ENCODE measurements at places on chromosomes 12 and 14.
A peak's percentile ranks its signal among the peaks of the same experiment; 100 is the strongest.

DNA sequence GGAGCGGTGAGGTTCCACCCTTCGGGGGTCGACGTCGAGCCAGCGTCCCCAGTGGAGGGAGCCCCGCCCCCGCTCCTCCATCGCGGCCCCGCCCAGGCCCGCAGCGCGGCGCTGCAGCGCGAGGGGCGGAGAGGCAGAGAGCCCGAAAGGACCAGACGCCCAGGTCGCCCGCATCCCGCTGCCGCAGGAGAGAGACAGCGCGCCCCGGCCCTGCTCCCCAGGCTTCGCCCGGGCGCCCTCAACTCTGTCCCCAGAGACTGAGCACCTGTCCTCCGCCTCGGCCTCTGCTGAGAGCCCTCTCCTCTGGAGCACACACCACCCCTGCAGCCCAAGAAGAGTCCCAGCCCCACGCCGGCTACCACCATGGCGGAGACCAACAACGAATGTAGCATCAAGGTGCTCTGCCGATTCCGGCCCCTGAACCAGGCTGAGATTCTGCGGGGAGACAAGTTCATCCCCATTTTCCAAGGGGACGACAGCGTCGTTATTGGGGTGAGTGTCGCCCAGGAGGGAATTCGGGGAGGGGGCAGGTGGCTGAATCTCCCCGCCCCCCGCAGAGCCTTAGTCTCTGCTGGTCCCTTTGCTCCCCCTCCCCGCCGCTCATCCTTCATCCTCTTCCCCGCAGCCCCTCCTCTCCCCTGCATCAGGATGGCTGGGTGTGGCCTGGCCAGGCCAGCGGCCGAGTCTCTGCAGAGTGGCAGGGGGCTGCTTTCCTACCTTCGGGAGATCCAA is at the start of gene KIF5A:
KIF5A (plus strand) TSS at position 136 of the 732 bp plus-strand sequence; CDS start at position 364, 228 bp downstream.
- peak; percentile 63 for DNase-seq

- DNase-seq: no peak
Observed at GRCh38 chr12:13258197-13258596, 61.7 kb downstream of the EMP1 start.

- peak; percentile 72 for DNase-seq
Observed at GRCh38 chr12:110281549-110282299, 677 bp downstream of the ATP2A2 start.

DNA sequence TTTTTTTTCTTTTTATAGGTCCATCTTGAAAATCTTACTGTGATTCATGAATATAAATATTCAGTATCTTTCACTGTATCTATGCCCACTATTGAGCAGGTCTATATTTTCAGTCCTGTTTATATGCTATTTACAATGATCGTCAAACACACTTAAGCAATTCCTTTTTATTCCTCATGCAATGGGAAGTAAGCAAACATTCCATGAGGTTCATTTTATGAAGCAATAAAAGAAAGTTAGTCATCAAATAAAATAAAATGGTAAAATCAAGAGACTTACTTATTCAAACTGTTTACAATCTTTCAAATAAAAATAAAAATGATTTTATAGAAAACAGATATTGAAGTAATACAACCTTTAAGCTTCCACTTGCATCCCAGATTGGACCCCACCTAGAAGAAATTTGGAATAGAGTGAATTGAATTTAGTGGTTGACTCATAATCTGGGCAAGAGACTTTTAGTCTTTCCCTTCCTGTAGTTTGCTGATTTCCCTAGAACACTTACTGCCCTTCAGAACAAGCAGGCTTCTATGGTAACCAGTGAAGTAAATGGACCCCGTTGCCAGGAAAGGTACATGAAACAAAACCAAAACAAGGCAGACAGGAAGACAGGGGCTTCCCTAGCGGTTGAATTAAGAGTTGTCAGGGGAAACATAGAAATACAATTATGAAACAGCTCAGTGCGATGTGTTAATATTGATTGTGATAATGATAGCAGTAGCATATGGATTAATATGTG is 241.0 kb upstream of the ATP2B1 start:
- no peak for DNase-seq

GRCh38 chr12:42094277-42094676 is 50.4 kb downstream of the GXYLT1 start:
- no peak for DNase-seq

GRCh38 chr12:29971446-29971845 is 187.7 kb upstream of the TMTC1 start:
- no peak for DNase-seq

GRCh38 chr12:30970559-30971197 is 44.1 kb downstream of the TSPAN11 start:
- DNase-seq: peak; percentile 81

DNA sequence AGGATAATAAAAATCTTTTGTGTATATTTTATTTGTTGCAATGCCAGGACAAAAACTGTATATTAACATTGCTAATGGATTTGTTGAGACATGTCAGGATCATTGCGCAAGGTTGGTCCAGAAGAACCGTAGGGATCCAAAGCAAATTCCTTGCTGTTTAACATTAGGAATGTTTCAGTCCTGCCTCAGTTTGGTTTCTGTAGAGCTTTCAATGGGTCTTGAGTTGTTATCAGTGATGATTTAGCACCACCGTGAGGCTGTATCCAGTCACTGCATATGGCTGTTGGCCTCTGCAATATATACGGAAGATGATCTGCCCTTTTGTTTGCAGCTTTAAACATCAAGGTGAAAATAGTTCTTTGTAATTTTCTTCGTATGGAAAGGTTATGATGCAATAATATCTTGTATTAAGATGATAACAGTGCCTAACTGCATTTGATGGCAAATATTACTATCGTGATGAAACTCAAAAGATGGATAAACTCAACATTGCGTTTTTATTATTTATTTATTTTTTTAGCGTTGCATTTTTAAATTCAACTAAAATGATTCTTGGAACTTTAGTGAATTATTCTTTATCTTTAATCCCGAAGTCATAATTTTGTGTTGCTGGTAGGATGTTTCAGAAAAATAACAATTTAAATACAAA is 231.2 kb downstream of the AKAP6 start:
- DNase-seq: peak; percentile 34

GRCh38 chr12:124898200-124898922 is 16.1 kb downstream of the UBC start:
- DNase-seq: peak; percentile 37

DNA sequence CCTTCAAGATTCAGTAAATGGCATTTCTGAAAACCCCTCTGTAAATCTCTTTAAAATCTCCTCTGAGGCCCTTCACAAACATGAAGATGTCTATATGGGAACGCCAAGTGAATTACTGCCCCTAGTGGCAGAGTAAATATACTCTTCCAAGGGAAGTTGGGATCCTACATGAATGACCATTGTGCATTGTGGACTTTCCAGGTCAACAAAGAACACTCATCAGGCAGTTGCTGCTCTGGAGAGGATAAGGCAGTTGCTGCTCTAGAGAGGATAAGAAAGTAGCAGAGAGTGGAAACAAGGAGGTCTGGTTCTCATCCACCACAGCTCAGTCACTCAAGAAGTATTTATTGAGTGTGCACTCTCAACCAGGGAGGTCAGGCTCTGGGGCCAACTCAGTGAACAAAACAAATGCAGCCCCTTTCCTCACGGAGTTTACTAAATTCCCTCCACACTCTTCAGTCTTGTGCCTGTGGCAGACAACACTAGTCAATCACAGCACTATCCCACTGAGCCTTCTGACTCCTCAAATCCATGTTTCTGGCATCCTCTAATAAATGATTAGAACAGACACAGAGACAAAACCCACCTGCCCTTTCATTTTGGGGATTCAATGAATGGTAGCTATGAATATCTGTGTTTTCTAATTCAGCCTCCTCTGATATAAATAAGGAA is 52.9 kb downstream of the SVOP start:
- DNase-seq: peak; percentile 40

- DNase-seq: no peak
Observed at GRCh38 chr12:108459149-108459548, 55.9 kb upstream of the FICD start.

DNA sequence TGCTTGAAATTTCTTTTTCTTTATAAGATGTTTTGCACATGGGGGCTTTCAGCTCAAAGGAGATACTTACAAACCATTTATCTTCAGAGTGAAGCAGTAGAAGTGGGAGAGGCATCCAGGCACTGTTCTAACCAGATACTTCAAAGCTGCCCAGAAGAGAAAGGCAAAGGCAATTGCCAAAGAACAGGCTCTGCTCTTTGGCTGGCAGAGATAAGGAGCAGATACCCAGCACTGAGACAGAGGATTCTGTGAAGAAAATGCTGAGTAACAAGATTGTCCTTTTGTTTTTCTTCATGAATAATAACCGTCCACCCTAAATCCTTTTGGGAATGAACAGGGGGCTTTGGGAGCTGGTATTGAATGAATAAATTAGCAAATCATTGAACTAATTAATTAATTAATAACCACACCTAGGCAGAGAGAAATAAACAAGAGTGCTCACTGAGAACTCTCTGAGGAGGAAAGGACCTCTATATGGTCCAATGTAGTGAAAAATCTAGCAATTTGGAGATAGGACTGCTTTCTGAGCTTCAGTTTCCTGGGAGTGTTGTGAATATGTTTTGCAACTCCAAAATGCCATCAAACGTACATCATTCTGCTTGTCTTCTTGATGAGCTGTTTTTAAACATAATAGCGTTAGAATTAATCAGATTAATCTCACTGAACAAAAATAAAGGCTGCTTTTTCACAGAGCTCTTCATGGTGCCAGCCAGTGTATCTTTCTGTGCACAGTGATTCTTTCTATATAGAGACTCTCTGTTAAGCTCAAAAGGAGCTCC is 192.8 kb upstream of the AMIGO2 start:
- DNase-seq: no peak

GRCh38 chr14:60736494-60736893 is 1.9 kb downstream of the MNAT1 start:
- no peak for DNase-seq
